Purkinje cell (primary cell): ENCODE measurements at places on chromosomes 1 and 21. TPM values are rescaled to one million over a fixed set of nuclear protein-coding genes. Genes with fewer than 3 reads are reported as not detected.

Gene SYTL1
- not detected in 2 replicates for polyA plus RNA-seq

Gene GPATCH2
- 10.7 and 12.2 TPM in 2 replicates for polyA plus RNA-seq

Gene PLA2G2C
- polyA plus RNA-seq, result not detected in 2 replicates

Gene FMO2
- polyA plus RNA-seq, result 0.34 TPM in 1 of 2 replicates, not detected in the other

Gene TEDDM1
- not detected in 2 replicates for polyA plus RNA-seq

Gene RHEX
- not detected in 2 replicates for polyA plus RNA-seq

Gene DENND2C
- 2.4 and 2.9 TPM in 2 replicates for polyA plus RNA-seq

Gene FMN2
- 24.1 and 57.5 TPM in 2 replicates for polyA plus RNA-seq

Gene FAM3B
- not detected in 2 replicates for polyA plus RNA-seq

Gene RHCE
- polyA plus RNA-seq, result 1.6 and 2.1 TPM in 2 replicates

Gene TNFRSF14
- polyA plus RNA-seq, result not detected in 2 replicates

Gene CYP4B1
- not detected in 2 replicates for polyA plus RNA-seq

Gene RUNX3
- not detected in 2 replicates for polyA plus RNA-seq

Gene SLC27A3
- 1.2 and 5.0 TPM in 2 replicates for polyA plus RNA-seq

Gene RAB25
- 1.9 TPM in 1 of 2 replicates, not detected in the other for polyA plus RNA-seq

Gene VSIG8
- polyA plus RNA-seq, result not detected in 2 replicates

Gene SELENBP1
- polyA plus RNA-seq, result 0.83 and 1.7 TPM in 2 replicates

Gene SERPINC1
- polyA plus RNA-seq, result not detected in 2 replicates

Gene KCNQ4
- polyA plus RNA-seq, result not detected in 2 replicates

Gene CLCC1
- 24.1 and 35.3 TPM in 2 replicates for polyA plus RNA-seq

Gene GJA9
- not detected in 2 replicates for polyA plus RNA-seq

Gene AADACL4
- polyA plus RNA-seq, result not detected in 2 replicates

Gene TMPRSS2
- polyA plus RNA-seq, result not detected in 2 replicates

Gene L1TD1
- not detected in 2 replicates for polyA plus RNA-seq

Gene TNFRSF8
- not detected in 2 replicates for polyA plus RNA-seq

Gene LHX8
- not detected in 2 replicates for polyA plus RNA-seq

Gene GNG12
- 1.9 and 6.1 TPM in 2 replicates for polyA plus RNA-seq

Gene ANGPTL3
- 1.1 TPM in 1 of 2 replicates, not detected in the other for polyA plus RNA-seq

Gene S100A3
- polyA plus RNA-seq, result not detected in 2 replicates

Gene HSPA6
- 0.62 and 0.66 TPM in 2 replicates for polyA plus RNA-seq

Gene RNU1-2
- polyA plus RNA-seq, result not detected in 2 replicates

Gene C1orf185
- not detected in 2 replicates for polyA plus RNA-seq

Gene TEKT2
- polyA plus RNA-seq, result not detected in 2 replicates

Gene RNU1-4
- polyA plus RNA-seq, result not detected in 2 replicates

Gene LCE1E
- polyA plus RNA-seq, result not detected in 2 replicates

Gene LCE6A
- polyA plus RNA-seq, result not detected in 2 replicates

Gene KRTAP6-2
- polyA plus RNA-seq, result not detected in 2 replicates

Gene ITLN2
- polyA plus RNA-seq, result not detected in 2 replicates

Gene ALX3
- not detected in 2 replicates for polyA plus RNA-seq

Gene MANEAL
- 20.3 and 20.4 TPM in 2 replicates for polyA plus RNA-seq

Gene CTTNBP2NL
- polyA plus RNA-seq, result 20.9 and 38.0 TPM in 2 replicates

Gene PSEN2
- 108 and 137 TPM in 2 replicates for polyA plus RNA-seq

Gene MYCL
- polyA plus RNA-seq, result not detected in 2 replicates

Gene HOOK1
- 17.9 and 27.1 TPM in 2 replicates for polyA plus RNA-seq

Gene HEYL
- polyA plus RNA-seq, result not detected in 2 replicates

Gene ZNF683
- polyA plus RNA-seq, result 0.34 TPM in 1 of 2 replicates, not detected in the other

Gene INKA2
- 2.1 and 2.9 TPM in 2 replicates for polyA plus RNA-seq

Gene OPTC
- not detected in 2 replicates for polyA plus RNA-seq

Gene SPATA46
- not detected in 2 replicates for polyA plus RNA-seq

Gene GJB3
- polyA plus RNA-seq, result 4.4 and 12.3 TPM in 2 replicates

Gene CFAP126
- polyA plus RNA-seq, result 0.83 and 1.7 TPM in 2 replicates

Gene SLC9A1
- 10.8 and 12.2 TPM in 2 replicates for polyA plus RNA-seq

Gene OR14I1
- 0.63 and 3.8 TPM in 2 replicates for polyA plus RNA-seq

Gene MAN1C1
- 3.5 TPM in 1 of 2 replicates, not detected in the other for polyA plus RNA-seq

Gene MARK1
- 26.5 and 31.2 TPM in 2 replicates for polyA plus RNA-seq

Gene CFAP45
- 1.2 and 2.1 TPM in 2 replicates for polyA plus RNA-seq

Gene GUCA2B
- polyA plus RNA-seq, result not detected in 2 replicates

Gene MARCKSL1
- 74.5 and 124 TPM in 2 replicates for polyA plus RNA-seq

Gene ODF2L
- polyA plus RNA-seq, result 61.9 and 74.9 TPM in 2 replicates
